ENCODE measurements at places on chromosomes 7 and 10. TPM values are rescaled to one million over a fixed set of nuclear protein-coding genes. Genes with fewer than 3 reads are reported as not detected.
A peak's percentile ranks its signal among the peaks of the same experiment; 100 is the strongest.

The PAPOLB gene
- total RNA-seq = not detected

The MYL10 gene
- not detected for total RNA-seq

The GRID2IP gene
- not detected for total RNA-seq

DNA sequence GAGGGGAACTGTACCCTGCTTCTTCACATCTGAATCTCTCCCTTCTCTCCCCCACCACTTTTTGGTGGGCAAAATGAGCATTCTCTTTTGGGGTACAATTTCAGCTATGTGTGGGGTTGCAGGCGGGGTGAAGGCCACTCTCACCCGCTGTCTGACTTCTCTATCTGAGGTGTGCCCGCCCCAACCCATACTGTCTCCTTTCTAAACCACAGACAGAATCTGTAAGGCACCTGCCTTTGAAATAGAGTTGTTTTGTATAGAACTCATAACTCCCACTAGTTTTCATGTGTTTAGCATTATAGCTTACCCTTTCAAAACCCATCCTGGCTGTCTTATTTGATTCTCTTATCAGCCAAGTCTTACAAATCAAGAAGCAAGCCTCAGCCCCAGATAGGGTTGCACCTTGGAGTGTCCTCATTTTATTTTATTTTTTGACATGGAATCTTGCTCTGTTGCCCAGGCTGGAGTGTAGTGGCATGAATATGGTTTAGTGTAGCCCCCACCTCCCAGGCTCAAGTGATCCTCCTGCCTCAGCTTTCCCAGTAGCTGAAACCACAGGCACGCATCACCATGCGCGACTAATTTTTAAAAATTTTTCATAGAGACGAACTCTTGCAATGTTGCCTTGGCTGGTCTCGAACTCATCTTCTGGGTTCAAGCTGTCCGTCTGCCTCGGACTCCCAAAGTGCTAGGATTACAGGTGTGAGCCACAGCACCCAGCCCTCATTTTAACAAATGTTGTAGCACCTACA, 11.9 kb downstream of the TSPAN14 start:
- DNase-seq = peak; percentile 83

The AKR1C8 gene
- not detected for total RNA-seq

GRCh38 chr7:117347480-117347879, 24.6 kb upstream of the WNT2 start:
- DNase-seq = no peak

Data from activated CD4-positive, alpha-beta T cell treated with anti-CD3 and anti-CD28 coated beads, Interleukin-2, amount 10 ng/mL, durations not matched to agents 24 days and 14 days (primary cell).